Endothelial cell of umbilical vein (primary cell): ENCODE measurements at places on chromosomes 7 and 10. TPM values are rescaled to one million over a fixed set of nuclear protein-coding genes. Genes with fewer than 3 reads are reported as not detected.

Gene ABCF2
- polyA plus RNA-seq, result 43.0 and 45.3 TPM in 2 replicates

Gene SPDYE11
- not detected in 2 replicates for polyA plus RNA-seq

GRCh38 chr7:44769776-44770294, 21.2 kb downstream of the ZMIZ2 start:
- H3K36me3 ChIP-seq, result peaks cover 28% of the 10 kb centered on the region
- no peak for DNase-seq
- no peak overlapping the region for H3K27ac ChIP-seq
- no peaks in the 10 kb centered on the region for H3K27me3 ChIP-seq

- no peaks in the 10 kb centered on the region for H3K4me1 ChIP-seq
- DNase-seq, result no peak
- H3K27me3 ChIP-seq, result no peaks in the 10 kb centered on the region
- no peaks in the 10 kb centered on the region for H3K36me3 ChIP-seq
- H3K27ac ChIP-seq, result no peak overlapping the region
These were observed 742.9 kb downstream of the INHBA start for GRCh38 chr7:40959955-40960354.

- no peaks in the 10 kb centered on the region for H3K36me3 ChIP-seq
These were observed 3.6 kb downstream of the ELFN1 start for GRCh38 chr7:1673581-1674118.

Gene HMX3
- not detected in 2 replicates for polyA plus RNA-seq

- peak overlapping the region; percentile 52 for H3K4me3 ChIP-seq
- H3K36me3 ChIP-seq, result no peaks in the 10 kb centered on the region
- no peak for DNase-seq
- H3K4me1 ChIP-seq, result peaks cover 5% of the 10 kb centered on the region
- no peak overlapping the region for H3K27ac ChIP-seq
- no peaks in the 10 kb centered on the region for H3K27me3 ChIP-seq
These were observed 2.0 kb downstream of the SEMA3D start for GRCh38 chr7:85184599-85185423.

DNA sequence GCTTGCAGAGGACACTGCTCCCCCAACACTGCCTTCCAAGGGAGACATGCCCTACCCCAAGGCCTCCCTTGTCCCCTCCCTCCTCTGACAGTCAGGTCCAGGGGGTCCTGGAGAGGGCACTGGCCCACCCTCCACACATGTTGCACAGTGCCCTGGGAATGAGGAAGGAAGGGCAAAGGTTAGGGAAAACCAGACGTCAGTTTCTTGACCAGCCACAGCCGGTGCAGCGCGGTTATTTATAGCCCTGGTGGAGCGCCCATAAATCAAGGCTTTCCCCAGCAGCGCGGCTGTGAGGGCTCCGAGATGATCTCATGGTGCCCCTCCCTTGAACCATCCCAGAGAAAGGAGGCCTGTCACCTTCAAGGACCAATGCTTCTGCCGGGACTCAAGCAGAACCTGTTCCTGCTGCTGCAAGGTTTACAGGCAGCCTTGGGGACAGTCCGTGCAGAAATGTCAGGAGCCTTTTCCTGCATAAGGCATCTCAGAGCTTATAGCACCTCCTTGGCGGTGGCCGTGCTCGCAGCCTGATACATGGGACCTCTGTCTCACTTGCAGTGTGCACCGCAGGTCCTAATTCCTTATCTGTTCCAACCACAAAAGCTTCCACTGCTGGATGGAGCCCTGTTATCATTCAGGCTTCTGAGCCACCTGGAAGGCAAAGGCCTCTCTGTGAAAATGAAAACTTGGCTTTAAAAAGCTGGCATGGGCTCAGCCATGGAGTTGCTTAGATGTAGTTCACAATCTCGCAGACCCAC, 127.3 kb downstream of the LHPP start:
- DNase-seq, result peak; percentile 22
- H3K27ac ChIP-seq, result no peak overlapping the region
- no peaks in the 10 kb centered on the region for H3K36me3 ChIP-seq
- H3K27me3 ChIP-seq, result no peaks in the 10 kb centered on the region
- peaks cover 2% of the 10 kb centered on the region for H3K4me1 ChIP-seq
- H3K4me3 ChIP-seq, result no peak overlapping the region

GRCh38 chr7:134046594-134047128, 80.5 kb upstream of the LRGUK start:
- no peak overlapping the region for H3K4me3 ChIP-seq
- H3K36me3 ChIP-seq, result no peaks in the 10 kb centered on the region
- H3K27me3 ChIP-seq, result no peaks in the 10 kb centered on the region
- no peak overlapping the region for H3K27ac ChIP-seq

DNA sequence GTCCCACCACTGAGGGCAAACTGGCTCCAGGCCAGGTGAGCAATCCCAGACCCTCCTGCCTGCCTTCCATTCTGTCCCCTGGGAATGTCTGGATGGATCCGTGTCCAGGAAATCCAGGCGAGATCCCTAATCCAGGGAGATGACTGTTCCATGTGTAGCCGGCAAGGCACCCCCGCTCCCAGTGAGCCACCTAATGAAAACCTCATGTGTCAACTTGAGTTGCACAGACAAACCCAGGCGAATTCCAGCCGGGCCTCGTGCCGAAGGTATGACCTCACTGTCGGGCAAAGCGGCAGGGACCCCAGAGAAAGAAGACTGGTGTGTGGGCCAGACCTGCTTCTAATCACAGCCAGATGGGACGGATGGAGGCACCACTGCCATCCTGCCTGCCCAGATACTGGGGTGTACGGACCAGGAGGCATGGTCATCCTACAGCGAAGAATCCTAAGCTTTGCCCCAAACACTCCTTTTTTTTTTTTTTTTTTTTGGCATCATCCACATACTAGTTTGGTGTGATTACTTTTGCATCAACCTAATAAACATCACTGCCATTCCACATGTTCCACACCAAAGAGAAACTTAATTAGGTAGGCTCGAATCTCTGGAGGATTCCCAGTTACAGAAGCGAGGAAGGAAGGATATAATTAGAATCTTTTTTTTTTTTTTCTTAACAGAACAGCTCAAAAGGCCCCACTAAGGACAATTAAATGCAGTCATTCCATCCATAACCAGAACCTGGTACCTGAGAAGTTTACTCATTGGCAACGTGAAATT, 313.1 kb downstream of the CALN1 start:
- H3K36me3 ChIP-seq, result no peaks in the 10 kb centered on the region
- H3K4me3 ChIP-seq, result no peak overlapping the region
- no peaks in the 10 kb centered on the region for H3K27me3 ChIP-seq
- H3K4me1 ChIP-seq, result no peaks in the 10 kb centered on the region
- DNase-seq, result no peak
- no peak overlapping the region for H3K27ac ChIP-seq

DNA sequence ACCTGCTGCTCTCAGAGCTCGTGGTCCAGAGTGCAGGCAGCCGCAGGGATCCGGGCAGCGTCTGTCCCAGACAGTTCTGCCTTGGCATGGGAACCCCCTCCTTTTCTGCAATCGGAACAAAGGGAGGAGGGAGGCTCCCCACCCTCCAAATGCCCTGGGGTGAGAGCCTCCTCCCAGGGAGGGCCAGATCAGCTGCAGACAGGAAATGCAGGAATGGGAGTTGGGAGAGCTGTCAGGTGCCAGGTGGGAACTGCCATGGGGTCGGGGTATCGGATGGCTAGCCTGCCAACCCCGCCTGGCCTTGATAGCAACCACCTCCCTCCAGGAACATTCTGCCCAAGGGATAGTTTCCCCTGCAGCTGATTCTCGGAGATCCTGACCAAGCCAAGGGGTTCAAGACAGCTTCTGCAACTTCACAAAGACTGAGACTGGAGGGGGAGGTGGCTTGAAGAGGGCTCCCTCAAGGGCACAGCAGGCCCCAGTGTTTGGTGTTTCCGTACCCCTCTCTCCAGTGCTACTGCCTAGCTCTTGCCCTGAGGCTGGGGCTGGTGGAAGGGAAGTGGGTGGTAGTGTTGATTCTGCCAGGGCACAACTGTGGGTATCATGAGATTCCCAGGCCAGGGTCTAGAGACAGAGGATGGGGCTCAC, at the start of gene CALML5:
CALML5 (minus strand) TSS at position 78 of the 648 bp plus-strand sequence. CDS start 132 bp downstream, outside the sequence.
- H3K27me3 ChIP-seq, result peaks cover 2% of the 10 kb centered on the region
- H3K4me1 ChIP-seq, result no peaks in the 10 kb centered on the region
- no peak within 1 kb of the TSS for H3K27ac ChIP-seq
- H3K4me3 ChIP-seq, result no peak within 1 kb of the TSS
- no peaks in the 10 kb centered on the region for H3K36me3 ChIP-seq
- DNase-seq, result no peak

Gene JAKMIP3
- polyA plus RNA-seq, result 0.01 and 0.02 TPM in 2 replicates

Gene BTBD16
- 0.04 and 0.06 TPM in 2 replicates for polyA plus RNA-seq

DNA sequence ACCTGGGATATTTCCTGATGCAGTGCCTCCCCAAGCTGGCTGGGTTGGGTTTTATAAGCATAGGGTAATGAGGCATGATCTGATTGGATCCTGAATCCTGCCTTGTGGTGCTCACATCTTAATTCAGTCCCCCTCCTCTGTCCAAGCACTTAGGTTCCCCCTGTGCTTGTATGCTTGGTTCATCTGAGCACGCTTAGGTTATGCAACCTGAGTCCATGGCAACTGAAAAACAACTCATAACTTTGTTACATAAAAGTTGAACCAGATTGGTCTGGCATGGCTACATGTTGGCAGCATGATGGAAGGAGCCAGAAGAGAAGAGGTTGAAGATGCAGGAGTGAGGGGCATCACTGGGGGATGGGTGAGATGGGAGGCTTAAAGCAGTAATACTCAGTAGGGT, 57.3 kb upstream of the OSBPL3 start:
- H3K4me1 ChIP-seq, result no peaks in the 10 kb centered on the region
- no peak overlapping the region for H3K27ac ChIP-seq
- no peaks in the 10 kb centered on the region for H3K36me3 ChIP-seq
- no peak overlapping the region for H3K4me3 ChIP-seq
- DNase-seq, result no peak

DNA sequence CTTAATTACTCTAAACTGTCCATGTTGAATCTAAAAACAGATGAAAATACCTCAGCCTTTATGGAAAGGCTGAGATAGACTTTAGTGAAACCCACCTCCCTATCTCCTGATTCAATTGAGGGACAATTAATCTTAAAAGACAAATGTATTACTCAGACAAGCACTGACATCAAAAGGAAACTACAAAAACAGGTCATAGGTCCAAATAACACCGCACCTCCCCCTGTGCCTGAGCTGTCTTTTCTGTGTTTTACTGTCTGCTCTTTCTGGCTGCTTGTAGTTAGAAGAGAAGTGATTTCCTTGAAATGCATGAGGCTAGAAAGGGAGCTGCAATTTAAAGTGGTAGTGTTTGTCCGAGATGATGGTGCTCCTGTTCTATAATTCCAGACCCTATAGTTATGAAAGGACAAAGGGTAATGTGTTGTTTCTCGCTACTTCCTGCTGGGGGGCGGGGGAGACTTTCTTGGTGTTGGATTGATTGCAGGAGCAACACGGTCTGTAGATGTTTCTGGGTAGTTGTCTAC, 16.0 kb downstream of the AKR1C8 start:
- no peaks in the 10 kb centered on the region for H3K4me1 ChIP-seq
- H3K27me3 ChIP-seq, result no peaks in the 10 kb centered on the region
- H3K36me3 ChIP-seq, result no peaks in the 10 kb centered on the region
- no peak overlapping the region for H3K27ac ChIP-seq

- H3K27me3 ChIP-seq, result peaks cover 22% of the 10 kb centered on the region
- no peaks in the 10 kb centered on the region for H3K36me3 ChIP-seq
- no peak overlapping the region for H3K4me3 ChIP-seq
- H3K4me1 ChIP-seq, result peaks cover 10% of the 10 kb centered on the region
- DNase-seq, result peak; percentile 77
These were observed 29.5 kb upstream of the BMS1 start for GRCh38 chr10:42753126-42753506.

- H3K36me3 ChIP-seq, result no peaks in the 10 kb centered on the region
- no peaks in the 10 kb centered on the region for H3K4me1 ChIP-seq
- no peaks in the 10 kb centered on the region for H3K27me3 ChIP-seq
- no peak overlapping the region for H3K4me3 ChIP-seq
- H3K27ac ChIP-seq, result no peak overlapping the region
- no peak for DNase-seq
These were observed 394.5 kb downstream of the TYW1 start for GRCh38 chr7:67391168-67391567.

Gene NPC1L1
- not detected in 2 replicates for polyA plus RNA-seq

DNA sequence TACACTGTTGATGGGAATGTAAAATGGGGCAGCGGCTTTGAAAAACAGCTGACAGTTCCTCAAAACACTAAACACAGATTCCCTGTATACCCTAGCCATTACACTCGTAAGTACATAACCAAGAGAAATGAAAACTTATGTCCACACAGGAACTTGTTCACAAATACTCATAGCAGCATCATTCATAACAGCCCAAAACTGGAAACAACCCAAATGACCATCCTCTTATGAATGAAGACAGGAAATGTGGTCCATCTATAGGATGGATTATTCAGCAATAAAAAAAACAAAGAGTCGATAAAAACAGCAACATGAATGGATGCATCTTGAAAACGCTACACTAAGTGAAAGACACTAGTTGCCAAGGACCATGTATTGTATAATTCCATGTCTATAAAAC, 23.7 kb downstream of the NMT2 start:
- no peaks in the 10 kb centered on the region for H3K27me3 ChIP-seq
- H3K27ac ChIP-seq, result no peak overlapping the region
- peak; percentile 50 for DNase-seq
- peaks cover 5% of the 10 kb centered on the region for H3K36me3 ChIP-seq

DNA sequence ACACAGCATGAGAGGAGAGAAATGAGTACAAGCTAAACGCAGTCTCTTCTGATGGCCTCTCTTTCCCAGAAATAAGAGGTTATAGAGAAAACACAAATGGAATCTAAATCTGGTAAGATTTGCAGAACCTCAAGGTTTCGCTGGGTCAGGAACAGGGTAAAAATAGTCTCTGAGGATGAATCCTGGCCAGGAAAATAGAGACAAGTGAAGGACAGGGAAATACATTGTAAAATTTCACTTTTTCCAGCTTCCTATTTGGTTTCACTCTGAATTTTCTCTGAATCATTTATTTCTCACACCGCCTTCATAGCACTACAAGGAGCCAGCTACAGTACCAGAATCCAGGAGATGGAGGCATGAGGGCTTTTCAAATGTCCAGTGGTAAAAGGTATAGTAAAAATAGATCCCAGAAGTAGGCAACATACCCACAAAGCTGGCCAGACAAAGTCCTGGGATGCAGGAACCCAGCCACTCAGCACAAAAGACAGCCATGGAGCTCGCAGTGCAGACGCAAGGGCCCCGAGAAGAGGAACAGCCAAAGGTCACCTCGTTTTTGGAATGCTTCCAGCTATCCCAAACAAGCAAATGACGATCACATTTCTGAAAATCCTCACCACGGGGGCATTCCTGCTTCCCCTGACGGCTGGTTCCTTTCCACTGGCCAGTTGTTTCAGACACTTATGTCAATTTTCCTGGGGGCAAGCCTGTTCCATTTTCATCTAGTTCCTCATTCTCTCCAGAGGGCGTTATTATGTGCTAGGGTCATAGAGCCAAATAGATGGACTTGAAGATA, 21.5 kb upstream of the IKZF1 start:
- H3K4me1 ChIP-seq, result no peaks in the 10 kb centered on the region
- DNase-seq, result no peak

Gene TMEM225B
- polyA plus RNA-seq, result 0.08 and 0.29 TPM in 2 replicates
